Activated T-cell treated with anti-CD3 and anti-CD28 coated beads, Interleukin-2, amount 50 U/mL, for 72 hours (primary cell): ENCODE measurements at places on chromosomes 2 and 18. TPM values are rescaled to one million over a fixed set of nuclear protein-coding genes. Genes with fewer than 3 reads are reported as not detected.

DNA sequence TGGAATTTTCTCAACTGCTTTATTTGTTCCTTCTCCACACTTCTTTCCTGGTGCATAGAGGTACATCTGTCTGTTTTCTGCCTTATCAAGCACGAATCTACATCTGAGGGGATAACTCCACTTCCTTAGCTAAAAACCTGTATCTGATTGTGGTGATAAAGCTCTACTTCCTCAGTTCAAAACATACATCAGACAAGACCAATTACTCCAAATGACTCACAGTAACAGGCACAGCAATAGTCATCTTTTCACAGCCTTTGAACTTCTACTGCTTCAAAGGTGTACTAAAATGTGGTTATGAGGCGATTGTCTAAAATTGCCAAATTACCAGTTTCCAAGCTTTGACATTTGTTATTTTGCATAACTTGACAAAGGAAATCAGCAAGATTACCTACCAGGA lies 803.6 kb upstream of the ZEB2 start:
- H3K27ac ChIP-seq, result no peak overlapping the region
- peaks cover 19% of the 10 kb centered on the region for H3K4me1 ChIP-seq
- H3K27me3 ChIP-seq, result peaks cover 9% of the 10 kb centered on the region
- no peak for DNase-seq
- H3K36me3 ChIP-seq, result no peaks in the 10 kb centered on the region

DNA sequence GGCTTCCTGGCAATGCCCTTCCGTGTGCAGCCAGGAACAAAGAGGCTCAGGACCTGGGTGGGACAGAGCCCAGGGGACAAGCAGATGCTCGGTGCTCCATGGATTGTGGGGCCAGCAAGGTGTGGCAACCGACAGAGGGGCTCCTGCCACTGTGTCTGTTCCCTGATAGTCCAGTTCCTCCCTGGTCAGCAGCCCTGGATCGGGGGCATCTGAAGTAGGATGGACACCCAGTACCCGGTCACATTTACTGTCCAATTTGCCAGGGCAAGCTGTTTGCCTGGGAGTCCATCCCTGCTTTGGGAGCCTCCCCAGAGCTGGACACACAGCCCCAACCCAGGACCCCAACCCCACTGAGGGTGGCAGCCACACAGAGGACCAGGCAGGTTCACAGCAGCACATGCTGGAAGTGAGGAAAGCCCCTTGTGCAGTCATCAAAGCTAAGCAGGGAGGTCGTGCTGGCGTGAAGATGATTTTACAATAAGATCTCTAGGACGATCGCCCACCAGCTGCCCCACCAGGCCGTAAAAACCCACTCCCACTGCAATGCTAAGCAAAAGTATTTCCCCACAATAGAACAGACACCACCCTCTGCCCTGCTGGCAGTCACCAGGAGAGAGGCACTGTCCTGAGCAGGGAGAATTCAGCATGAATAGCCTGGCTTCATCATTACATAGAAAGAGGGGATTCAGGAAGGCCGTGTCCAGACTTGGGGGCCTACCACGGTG lies 141.7 kb downstream of the NDUFA10 start:
- H3K27ac ChIP-seq, result no peak overlapping the region
- no peak for DNase-seq
- no peak overlapping the region for H3K4me3 ChIP-seq
- H3K4me1 ChIP-seq, result peaks cover 8% of the 10 kb centered on the region
- H3K27me3 ChIP-seq, result peaks cover 16% of the 10 kb centered on the region

- peak; percentile 63 for DNase-seq
- H3K4me3 ChIP-seq, result peak within 1 kb of the TSS; percentile 89
- peaks cover 43% of the 10 kb centered on the region for H3K4me1 ChIP-seq
- H3K27me3 ChIP-seq, result no peaks in the 10 kb centered on the region
These were observed at the start of gene ABI2 for GRCh38 chr2:203327901-203328759. Gene ABI2 (plus strand): TSS chr2:203328394. CDS start chr2:203328515, 121 bp downstream.

- H3K4me3 ChIP-seq, result no peak overlapping the region
- no peaks in the 10 kb centered on the region for H3K36me3 ChIP-seq
- DNase-seq, result no peak
- no peaks in the 10 kb centered on the region for H3K4me1 ChIP-seq
- no peaks in the 10 kb centered on the region for H3K27me3 ChIP-seq
These were observed 409.5 kb upstream of the GCFC2 start for GRCh38 chr2:76120176-76120575.

Gene XIRP2
- total RNA-seq, result not detected

- H3K4me3 ChIP-seq, result no peak overlapping the region
- no peak for DNase-seq
- H3K27me3 ChIP-seq, result no peaks in the 10 kb centered on the region
- H3K4me1 ChIP-seq, result no peaks in the 10 kb centered on the region
- H3K27ac ChIP-seq, result no peak overlapping the region
These were observed 480.4 kb upstream of the TRIB2 start for GRCh38 chr2:12236136-12236844.

- no peak for DNase-seq
- H3K4me3 ChIP-seq, result no peak overlapping the region
- no peaks in the 10 kb centered on the region for H3K4me1 ChIP-seq
- H3K36me3 ChIP-seq, result no peaks in the 10 kb centered on the region
These were observed 95.4 kb downstream of the TSHZ1 start for GRCh38 chr18:75305984-75306383.

DNA sequence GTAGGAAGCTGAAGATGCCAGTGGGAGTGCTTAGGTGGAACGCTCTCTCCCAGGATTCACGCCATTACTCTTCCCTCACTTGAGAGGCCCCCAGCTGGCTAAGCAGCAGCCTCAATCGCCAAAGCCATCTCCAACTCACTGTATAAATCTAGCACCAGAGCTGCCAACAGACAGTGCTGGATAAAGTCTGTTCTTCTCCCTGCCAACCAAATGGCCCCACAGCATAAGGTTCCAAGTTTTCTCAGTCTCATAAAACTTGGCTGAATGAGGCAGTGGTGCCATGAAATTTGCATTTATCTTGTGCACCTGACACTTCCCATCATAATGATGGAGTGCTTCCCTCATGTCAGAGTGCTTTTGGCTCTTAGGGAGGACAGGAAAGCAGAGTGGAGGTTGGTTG lies 428.2 kb upstream of the ETAA1 start:
- H3K4me1 ChIP-seq, result no peaks in the 10 kb centered on the region
- H3K4me3 ChIP-seq, result no peak overlapping the region
- no peaks in the 10 kb centered on the region for H3K36me3 ChIP-seq
- no peak overlapping the region for H3K27ac ChIP-seq

Gene SSB
- total RNA-seq, result 65.9 TPM

Gene C2orf80
- not detected for total RNA-seq

Gene ALPI
- not detected for total RNA-seq
